RPMI7951 (cell line): ENCODE measurements at places on chromosomes 5 and 9.
A peak's percentile ranks its signal among the peaks of the same experiment; 100 is the strongest.

- no peak for DNase-seq
Measured at GRCh38 chr5:136104306-136104965, 28.2 kb upstream of the SMAD5 start.

DNA sequence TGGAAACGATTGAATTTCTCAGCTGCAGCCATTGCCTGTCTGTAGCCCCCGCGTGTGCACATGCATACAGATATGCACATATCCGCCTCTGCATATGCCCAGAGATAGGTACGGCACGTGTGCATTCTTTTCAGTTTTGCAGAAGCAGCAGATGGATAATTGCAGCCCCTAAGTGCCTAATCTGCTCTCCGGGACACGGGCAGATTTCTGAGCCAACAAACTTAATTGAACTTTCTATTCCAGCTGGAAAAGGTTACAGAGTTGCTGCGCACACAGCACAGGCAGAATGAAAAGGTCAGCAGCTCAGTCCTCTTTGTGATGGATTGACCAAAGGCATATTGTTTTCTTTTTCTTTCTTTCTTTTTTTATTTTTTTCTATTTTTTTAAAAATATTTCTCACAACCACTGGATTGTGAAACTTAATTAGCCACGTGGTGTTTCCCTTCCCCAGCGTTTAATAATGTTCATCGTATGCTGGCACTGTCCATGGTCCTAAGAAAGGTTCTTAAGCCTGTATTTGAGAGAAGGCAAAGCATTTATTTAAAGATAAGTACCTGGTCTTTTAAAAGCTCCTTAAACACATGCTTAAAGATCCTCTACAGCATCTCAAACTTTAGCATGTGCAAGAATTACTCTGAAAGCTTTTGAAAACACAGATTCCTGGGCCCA, 270.2 kb upstream of the BRINP1 start:
- peak; percentile 0 for DNase-seq

DNA sequence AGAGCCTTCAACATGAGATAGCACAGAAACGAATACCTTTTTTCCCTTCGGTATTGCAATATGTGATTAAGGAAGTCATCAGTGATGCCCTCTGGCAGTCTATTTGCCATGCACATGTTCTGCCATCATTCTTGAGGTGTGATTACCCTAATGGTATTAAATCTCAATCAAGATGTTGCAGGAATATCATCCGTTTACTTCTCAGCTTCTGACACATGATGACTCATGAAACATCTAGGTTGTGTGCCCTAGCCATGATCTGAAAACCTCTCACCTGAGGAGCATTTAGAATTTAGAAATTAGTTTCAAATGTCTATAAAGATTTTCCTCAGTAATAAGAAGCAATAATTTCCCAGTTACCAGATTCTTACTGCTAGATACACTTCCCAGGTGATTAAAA, 209.1 kb downstream of the ADGRV1 start:
- no peak for DNase-seq

GRCh38 chr5:169242175-169242848, 58.6 kb downstream of the SLIT3 start:
- DNase-seq = no peak

DNA sequence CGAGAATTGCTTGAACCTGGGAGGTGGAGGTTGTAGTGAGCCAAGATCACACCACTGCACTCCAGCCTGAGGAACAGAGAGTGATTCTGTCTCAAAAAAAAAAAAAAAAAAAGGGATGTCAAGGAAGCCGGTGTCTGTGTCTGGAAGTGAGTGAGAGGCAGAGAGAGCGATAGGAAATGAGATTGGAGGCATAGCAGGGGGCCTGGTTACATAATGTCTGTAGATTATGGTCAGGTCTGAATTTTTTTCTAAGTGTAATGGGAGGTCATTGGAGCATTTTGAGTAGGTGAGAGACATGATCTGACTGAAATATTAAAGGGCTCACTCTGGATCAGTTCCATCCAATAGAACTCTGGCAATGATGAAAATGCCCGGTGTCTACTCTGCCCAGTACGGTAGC, 40.4 kb upstream of the CTNNA1 start:
- no peak for DNase-seq

DNA sequence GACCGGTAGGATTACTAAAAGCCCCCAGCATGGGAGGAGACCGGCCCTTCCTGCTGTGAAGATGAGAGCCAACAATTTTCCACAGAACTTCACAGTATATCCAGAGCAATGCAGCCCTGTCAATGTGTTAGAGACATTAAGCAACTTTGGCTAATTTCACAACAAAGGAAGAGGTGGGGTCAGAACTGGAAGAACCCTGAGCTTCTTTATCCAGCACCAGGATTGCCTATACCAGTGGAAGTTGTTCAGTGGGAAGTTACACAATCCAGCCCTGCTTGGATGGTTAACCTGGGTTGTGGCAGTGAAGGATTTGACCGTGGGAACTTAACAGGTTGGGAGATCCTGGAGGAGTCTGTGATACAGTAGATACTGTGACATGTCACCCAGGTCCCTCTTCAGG, 197.0 kb downstream of the FBN2 start:
- no peak for DNase-seq

GRCh38 chr9:114116126-114116747, 17.1 kb upstream of the KIF12 start:
- DNase-seq = no peak

DNA sequence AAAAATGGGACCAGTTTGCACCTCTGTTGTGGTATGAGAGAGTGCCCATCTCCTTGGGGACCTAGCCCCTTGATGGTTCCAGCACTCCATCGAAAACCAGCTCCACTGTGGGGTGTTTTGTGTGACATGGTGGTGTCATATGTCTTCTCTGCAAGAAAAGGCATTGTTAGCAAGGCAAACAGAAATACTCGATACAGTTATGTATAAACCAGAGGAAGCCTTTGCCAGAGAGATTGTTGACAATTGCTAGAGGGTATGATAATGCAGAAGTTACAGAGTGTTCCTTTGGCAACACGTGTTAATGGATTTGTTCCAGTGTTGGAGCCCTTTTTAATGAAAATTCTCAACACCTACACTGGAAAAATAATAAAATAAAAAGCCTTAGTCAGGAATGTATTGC, 270.4 kb upstream of the DMRT1 start:
- no peak for DNase-seq

- no peak for DNase-seq
Measured at GRCh38 chr5:170287532-170287931, 10.0 kb downstream of the LCP2 start.

GRCh38 chr5:166004006-166004405, 2287.4 kb upstream of the WWC1 start:
- DNase-seq = no peak

DNA sequence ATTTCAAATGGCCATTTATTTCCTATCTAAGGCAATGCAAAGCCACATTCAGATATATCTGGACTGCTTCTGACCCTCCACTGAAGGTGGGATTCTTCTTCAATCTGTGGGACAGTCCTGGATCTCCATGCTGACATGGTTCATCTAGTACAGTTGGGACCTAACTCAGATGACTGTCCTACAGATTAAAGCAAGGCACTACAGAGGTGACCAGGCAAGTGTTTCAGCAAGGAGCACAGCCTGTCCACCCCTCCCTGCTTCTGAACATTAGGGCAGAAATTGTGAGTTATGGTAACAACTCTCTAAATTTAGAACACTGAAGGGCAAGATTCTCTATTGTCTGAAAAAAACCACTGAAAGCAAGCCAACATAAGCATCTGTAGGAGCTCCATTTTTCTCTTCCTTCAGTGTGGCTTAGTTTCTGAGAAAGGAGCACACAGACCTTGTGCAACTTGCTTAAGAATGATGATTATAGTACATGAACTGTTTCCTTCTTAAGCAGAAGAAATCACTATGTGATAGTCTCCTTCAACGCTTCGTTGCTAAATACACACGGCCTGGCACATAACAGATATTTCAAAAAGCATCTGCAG, 62.9 kb upstream of the BARX1 start:
- no peak for DNase-seq

DNA sequence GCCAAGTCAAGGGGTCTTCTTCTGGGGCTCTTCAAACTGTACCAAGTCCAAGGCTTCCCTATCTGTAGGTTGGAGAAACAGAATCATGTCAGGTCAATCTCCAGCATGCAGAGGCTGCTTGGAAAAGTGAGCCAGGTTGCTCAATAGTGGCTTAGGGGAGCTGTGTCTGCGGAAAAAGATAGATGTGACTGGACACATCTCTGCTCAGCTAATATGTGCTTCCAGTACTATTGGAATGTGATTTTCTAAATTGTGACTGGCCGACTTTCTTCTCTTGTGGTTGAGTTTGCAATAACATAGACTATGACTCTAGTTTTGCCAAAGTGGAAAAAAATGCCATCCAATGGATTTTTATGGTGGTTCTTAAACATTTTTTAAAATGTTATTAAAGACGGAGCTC, 136.7 kb downstream of the BOD1 start:
- peak; percentile 36 for DNase-seq

DNA sequence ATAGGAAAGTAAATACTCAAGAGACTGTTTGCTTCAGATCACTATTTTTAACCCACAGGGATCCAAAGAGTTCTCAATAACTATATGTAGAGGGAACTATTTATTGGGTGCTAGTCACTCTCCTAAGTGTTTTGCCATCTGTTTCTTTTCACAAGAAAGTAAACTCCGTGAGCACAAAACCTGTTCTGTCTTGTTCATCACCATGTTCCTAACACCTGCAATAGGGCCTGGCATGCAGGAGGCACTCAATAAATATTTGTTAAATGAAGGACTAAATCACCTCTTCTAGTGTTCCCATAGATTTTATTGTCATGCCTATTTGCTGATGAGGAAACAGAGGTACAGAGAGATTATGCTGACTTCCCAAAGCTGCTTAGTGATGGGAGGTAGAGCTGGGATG, 118.2 kb downstream of the VCAN start:
- DNase-seq = no peak

GRCh38 chr5:11384441-11385250, 519.6 kb downstream of the CTNND2 start:
- no peak for DNase-seq

DNA sequence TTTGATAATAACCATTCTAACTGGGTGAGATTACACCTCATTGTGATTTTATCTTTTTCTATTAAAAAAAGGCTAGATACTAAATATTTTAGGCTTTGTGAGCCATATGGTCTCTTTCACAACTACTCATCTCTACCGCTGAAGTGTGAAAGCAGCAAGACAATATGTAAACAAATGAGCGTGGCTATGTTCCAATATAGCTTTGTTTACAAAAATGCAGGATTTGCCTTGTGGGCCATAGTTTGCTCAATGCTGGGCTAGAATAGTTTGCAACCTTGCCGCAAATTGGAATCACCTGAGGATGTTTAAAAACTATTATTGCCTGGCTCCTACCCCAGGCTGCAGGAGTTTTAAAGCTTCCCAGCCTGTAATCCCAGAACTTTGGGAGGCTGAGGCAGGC, 10.2 kb upstream of the GPR150 start:
- DNase-seq = no peak

DNA sequence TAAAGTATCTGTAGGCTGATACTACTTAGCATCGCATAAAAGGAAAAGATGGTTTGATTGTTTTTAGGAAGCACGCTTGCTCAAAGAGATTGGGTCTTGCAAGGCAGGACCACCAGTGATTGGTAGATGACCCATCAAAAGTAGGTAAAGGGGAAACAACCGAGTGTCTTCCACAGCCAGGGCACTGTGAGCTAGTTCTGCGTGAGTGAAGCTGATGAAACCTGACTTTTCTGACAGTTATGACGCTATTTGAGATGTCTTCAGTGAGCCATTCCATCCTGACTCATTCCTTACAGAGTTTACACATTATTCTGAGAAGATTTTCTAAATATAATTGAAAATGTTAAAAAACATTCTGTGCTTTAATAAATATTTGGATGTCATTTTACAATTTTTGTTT, 49.7 kb downstream of the BASP1 start:
- DNase-seq = peak; percentile 50

- no peak for DNase-seq
Measured at GRCh38 chr5:26492906-26493459, 545.4 kb downstream of the CDH9 start.

DNA sequence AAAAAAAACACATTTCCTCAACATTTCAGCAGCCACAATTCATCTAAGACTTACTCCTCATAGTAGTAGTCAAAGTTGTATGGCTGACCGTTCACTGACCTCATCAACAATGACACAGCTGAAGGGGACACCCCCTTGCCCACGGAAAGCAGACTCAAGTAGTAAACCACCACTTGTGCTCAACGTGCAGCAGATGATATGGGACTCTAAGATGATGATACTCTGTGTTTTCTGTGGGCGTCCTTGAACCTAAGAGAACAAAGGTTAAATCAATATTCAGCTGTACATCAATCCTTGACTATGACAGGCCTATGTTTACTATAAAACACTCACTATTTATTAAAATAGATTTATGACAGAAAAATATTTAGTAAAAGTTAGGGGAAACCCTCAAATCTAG, 71.6 kb downstream of the SETX start:
- no peak for DNase-seq

- no peak for DNase-seq
Measured at GRCh38 chr5:82307451-82307850, 29.3 kb upstream of the RPS23 start.

GRCh38 chr9:89746385-89747116, 141.7 kb downstream of the GADD45G start:
- no peak for DNase-seq

DNA sequence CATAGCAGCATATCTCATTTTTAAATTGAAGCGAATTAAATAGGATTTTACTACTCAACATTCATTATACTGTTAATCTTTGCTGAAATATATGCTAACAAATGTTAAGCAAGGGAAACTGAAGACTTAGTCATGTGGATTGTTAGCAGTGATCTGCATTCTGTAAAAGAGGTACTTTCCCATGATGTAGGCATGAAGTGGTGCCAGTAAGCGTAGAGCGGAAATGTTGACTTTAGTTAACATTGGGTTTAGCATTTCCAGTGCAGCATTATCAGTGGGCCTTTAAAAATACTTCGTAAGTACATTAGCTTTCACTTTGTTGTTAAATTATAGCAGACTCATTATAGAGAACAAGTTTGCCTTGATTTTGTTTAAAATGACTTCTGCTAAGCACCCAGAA, 130.3 kb downstream of the CDC42SE2 start:
- DNase-seq = no peak

DNA sequence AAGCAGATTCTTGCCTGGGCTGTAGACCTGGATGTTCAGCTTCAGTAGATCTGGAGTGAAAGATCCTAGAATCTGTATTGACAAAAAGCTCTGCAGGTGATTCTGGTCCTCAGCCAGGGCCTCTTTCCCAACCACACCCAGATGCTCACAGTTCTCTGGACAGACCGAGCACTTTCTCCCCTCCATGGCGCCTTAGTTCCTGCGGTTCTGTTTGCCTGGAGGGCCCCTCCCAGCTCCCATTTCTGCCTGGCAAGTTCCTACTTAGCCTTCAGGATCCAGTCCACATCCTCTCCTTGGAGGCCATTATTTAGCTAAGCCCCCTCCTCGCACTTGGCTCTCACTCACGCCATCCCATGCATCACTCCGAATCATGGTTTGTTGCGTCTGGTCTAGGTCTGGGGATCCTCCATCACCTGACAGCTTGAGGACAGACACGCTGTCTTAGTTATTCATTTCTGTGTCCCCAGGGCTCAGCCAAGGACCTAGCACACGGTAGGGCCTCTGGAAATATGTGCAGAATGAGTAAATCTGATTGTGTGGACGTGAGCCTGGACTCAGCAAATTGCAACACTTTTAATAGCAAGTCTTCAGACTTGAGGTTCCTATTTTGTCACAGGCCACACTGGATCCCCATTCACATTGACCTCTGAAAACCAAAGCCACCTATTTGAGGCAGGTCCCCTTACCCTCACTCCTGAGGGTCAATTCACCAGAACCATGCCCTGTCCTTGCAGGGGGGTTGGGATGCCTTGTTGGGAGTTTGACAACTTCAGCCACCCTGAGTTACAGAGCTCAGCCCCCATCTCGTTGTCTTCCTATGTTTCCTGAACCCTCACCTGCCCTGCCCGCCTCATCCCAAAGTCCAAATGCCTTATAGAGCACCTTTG, 50.7 kb downstream of the COL15A1 start:
- peak; percentile 48 for DNase-seq
